ENCODE measurements at places on chromosomes 4 and X. TPM values are rescaled to one million over a fixed set of nuclear protein-coding genes. Genes with fewer than 3 reads are reported as not detected.

Gene SLC7A11
- 50.0 TPM for total RNA-seq

Gene ELF4
- total RNA-seq, result 16.0 TPM

Gene FOXP3
- total RNA-seq, result not detected

Gene ADRA2C
- 17.6 TPM for total RNA-seq

Gene CFP
- total RNA-seq, result not detected

Gene IRS4
- not detected for total RNA-seq

Gene TMSB15C
- 3.7 TPM for total RNA-seq

Gene MAGEA3
- not detected for total RNA-seq

Gene TSPYL2
- 3.0 TPM for total RNA-seq

Gene CENPVL2
- not detected for total RNA-seq

Gene ADH4
- not detected for total RNA-seq

Gene DTHD1
- not detected for total RNA-seq

Gene ALG13
- total RNA-seq, result 29.8 TPM

Gene TMPRSS11A
- not detected for total RNA-seq

DNA sequence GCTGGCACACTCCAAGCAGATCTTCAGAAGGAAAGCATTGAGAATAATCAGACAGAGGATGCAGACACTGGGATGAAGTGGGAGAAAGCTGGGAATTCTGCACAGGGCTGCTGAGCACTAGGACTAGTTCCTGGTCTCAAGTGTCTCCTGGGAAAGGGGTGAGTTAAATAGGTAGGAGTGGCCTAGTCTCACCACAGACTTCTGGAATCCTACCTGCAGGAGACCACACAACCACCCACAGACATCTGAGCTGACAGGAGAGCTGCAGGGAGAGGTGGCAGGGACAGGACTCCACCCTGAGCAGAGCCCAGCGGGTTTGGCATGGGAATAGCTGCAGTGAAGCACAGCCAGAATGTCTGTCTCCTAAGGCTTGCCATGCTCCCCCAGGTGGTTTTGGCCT, 95.1 kb upstream of the GALNTL6 start:
- DNase-seq, result no peak

DNA sequence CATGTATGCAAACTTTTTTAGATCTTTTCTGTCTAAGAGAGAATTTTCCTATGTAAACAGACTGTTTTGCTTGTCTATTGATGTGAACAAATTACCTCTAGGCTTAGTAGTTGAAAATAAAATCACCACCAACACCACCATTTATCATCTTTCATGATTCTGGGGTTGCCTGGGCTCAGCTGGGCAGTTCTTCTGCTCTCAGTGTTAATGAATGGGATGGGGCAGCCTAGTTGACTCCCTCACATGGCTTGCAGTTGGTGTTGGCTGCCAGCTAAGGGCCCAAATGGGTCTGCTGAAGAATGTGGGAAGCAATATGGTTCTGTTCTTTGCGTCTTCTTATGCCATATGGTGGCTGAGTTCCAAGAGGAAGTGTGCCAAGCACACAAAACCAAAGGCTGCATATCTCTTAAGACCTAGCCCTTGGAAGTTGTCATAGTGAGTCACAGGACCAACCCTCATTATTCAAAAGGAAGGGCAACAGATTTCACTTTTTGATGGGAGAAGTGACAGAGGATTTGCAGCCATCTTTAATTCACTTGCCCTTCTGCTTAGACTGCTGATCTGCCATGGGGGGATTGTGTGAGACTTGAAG, 17.9 kb downstream of the REELD1 start:
- DNase-seq, result no peak

GRCh38 chr4:138494931-138495330, 252.8 kb upstream of the SLC7A11 start:
- peak; percentile 32 for DNase-seq

DNA sequence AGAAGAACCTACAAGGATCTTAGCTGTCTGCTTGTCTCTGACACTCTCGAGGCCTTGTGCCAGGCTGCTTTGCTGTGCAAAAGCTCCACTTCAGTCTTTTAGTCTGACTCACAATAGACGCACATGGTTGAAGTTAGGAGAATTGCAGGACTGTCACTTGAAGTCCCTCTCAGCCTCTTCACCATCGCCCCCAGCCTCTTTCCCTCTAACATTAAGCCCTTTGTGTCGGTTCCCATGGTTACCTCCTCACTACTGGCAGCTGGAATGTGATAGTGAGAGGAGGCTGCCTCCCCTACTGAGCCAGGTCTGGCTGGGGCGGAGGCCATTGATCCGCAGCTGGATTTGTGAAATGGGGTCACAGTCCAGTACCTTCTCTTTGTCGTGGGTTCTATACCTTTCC, 201.8 kb downstream of the SOWAHB start:
- DNase-seq, result peak; percentile 10

DNA sequence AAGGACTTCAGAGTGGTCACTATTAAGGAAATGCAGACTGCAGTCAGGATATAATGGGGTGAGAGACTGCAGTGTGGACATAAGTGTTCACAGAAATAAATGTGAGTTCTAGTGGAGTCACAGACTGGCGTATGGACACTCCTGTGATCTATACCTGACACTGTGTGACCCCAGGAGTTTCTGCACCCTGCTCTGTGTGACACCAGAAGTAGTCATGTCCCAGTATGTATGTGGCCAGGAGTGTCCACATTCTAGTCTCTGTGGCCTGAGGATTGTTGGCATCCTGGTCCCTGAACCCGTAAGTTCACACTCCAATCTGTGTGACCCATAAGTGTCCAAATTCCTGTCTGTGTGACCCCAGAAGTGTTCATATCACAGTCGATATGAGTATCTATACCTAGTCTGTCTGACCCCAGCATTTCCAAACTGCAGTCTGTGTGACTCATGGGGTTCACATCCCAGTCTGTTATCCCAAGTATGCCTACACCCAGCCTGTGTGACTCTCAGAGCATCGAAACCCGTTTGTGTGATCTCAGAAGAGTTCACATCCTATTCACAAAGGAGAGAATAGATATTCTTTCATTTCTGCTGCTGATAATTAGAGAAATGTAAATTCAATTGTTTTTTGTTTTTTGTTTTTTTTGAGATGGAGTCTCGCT, 16.3 kb downstream of the WDR13 start:
- no peak for DNase-seq

- no peak for DNase-seq
Measured at GRCh38 chrX:118530219-118530911, 34.8 kb downstream of the DOCK11 start.

DNA sequence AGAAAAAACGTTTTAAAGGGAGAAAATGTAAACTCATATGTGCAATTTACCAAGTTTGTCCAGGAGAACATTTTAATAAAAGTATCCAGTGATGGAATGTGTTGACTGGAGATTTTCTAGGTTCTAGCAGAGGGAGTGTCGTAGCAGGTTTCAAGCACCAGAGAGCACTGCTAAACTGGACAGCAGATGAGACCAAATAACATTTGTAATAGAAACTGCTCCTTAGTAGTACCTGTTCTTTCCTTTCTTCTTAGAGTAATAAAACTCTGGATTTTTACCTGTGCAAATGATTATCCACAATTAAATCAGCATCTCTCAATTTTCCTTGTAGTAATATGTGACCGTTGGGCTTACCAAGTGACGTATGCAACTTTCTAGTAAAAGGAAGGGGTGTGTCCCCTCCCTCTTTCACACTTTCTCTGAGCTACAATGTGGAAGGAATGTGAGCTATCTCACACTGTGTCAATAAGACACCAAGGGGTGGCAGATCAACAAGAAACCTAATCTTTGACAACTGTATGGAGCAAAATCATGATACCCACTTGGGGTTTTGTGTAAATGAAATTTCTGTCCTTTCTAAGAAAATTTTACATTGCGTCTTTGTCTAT, 9.5 kb downstream of the HPGDS start:
- no peak for DNase-seq

DNA sequence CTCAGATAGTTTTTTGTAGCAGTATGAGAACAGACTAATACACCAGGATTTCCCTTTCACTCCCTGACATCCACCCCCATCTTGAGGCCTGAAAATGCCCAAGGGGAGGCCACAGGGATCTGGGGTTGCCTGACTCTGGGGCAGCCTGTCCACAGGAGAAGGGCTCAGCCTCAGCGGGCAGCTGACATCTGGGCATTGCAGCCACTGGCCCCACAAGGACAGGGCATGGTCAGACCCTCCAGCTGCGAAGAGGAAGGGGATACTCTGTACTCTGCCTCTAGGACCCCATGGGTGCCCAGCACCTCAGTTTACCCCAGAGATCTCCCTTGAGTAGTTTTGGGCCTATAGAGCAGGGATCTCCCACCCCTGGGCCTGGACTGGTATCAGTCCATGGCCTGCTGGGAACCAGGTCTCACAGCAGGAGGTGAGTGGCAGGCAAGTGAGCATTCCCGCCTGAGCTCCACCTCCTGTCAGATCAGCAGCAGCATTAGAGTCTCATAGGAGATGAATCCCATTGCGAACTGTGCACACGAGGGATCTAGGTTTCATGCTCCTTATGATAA, 138.9 kb downstream of the HMX1 start:
- no peak for DNase-seq

- DNase-seq, result no peak
Measured at GRCh38 chrX:39174241-39174771, 373.0 kb downstream of the MID1IP1 start.

DNA sequence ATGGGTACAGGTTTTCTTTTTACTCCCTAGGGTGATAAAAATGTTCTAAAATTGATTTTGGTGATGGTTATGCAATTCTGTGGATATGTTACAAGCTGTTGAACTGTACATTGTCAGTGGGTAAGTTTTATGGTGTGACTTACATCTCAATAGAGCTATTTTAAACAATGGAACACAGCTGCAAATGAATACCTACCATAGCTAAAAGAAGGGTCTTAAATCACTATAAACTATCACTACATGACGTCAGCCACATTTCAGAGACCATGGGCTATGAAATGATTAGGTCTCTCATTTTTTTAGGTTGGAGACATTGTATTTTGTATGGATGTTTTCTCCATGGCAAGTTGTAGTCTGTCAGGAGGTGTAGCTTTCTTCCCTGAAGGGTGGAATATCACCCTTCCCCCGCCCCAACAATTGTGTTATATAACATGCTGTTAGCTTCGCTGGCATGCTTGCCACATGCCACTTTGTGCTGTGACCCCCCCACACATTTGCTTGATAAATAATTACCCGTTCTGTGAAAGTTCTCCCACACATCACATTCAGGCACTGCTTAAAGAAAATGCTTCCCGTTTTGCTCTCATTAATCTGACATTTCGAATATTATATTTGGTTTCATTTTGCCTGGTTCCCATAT, 159.7 kb downstream of the ARHGAP10 start:
- no peak for DNase-seq

- no peak for DNase-seq
Measured at GRCh38 chrX:44349561-44349960, 6.1 kb upstream of the EFHC2 start.

DNA sequence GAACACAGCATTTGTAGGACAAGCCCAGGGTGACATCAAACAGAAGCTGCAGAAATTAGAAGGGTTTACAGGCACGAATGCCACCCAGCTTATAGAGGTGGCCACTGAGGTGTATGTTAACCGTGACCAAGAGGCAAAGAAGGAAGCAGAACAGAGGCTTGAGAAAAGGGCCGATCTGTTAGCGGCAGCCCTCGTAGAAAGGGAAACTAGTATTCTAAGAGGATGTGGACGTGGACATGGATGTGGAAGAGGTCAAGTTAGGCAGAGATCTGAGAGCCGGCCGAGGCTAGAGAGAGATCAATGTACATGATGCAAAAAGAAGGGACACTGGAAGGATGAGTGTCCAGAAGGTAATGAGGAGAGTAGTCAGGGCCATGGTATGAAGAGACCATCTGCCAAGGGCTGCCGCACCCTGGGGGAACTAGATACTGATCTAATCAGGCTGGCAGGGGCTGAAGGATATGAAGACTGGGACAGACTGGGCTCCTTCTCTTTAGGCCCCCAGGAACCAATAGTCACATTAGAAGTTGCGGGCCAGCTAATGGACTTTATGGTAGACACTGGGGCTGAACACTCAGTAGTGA, 27.5 kb downstream of the LIAS start:
- no peak for DNase-seq

GRCh38 chr4:88742561-88742960, 44.9 kb upstream of the NAP1L5 start:
- no peak for DNase-seq

DNA sequence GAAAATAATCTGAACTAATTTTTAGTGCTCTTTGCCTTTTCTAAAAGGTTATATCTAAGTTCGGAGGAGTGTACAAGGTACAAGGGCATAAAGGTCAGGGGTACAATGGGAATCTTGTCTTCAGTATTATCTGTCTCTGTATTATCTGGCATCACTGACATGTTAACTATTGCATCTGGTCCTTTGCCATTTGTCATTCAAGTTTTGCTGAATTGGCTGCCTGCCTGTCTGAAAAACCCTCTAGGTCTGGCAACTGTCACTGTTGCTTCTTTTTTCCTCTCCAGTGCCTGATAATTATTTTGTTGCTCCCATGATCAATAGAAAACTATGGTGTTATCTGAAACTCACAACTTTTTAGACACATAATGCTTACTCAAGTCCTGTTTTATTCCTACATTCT, 112.5 kb upstream of the STK26 start:
- DNase-seq, result no peak

DNA sequence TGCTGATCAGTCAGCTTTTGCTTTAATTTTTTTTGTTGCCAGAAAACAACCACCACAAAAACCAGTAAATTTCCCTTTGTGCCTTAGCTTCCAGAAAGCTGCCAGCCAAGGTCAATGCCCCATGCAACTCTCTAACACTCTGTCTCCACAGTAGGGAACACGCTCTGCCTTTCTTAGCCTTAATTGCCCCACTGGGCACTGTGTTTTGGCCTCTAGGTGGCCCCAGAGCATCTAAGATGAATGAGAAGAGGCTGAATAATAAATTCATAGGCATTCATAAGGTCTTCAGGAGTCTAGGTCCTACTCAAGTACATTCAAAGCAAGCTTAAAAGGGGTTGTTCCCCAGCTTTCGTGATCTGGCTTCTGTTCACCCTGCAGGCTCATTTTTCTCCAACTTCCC, 57.7 kb upstream of the PASD1 start:
- DNase-seq, result no peak

DNA sequence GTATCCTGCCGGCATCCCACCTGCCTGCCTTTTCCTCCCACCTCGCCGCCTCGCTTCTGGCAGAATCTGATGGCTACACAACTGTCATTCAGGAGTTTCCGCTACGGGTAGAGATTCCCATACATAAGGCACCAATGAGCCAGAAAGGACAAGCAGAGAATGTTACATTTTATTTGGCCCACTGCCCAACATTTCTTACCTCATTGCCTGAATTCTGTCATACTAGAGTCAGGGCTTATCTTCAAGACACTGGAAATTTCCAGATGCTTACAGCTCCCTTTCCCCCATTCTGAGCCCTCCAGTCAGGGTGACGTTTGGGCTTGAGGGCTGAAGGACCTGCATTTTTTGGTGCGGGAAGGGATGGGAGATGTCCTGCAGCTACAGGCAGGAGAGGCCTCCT, 113.0 kb downstream of the NHS start:
- no peak for DNase-seq

GRCh38 chr4:79253924-79254323, 71.9 kb downstream of the NAA11 start:
- peak; percentile 5 for DNase-seq

GRCh38 chr4:186900232-186900900, 176.7 kb upstream of the FAT1 start:
- peak; percentile 66 for DNase-seq

GRCh38 chr4:73687421-73687820, 52.9 kb upstream of the CXCL8 start:
- no peak for DNase-seq

Measured in Caki2 (cell line).